ENCODE measurements at places on chromosomes 11 and 22.

GRCh38 chr11:3077846-3078440, 20.7 kb upstream of the CARS1 start:
- DNase-seq: no peak

DNA sequence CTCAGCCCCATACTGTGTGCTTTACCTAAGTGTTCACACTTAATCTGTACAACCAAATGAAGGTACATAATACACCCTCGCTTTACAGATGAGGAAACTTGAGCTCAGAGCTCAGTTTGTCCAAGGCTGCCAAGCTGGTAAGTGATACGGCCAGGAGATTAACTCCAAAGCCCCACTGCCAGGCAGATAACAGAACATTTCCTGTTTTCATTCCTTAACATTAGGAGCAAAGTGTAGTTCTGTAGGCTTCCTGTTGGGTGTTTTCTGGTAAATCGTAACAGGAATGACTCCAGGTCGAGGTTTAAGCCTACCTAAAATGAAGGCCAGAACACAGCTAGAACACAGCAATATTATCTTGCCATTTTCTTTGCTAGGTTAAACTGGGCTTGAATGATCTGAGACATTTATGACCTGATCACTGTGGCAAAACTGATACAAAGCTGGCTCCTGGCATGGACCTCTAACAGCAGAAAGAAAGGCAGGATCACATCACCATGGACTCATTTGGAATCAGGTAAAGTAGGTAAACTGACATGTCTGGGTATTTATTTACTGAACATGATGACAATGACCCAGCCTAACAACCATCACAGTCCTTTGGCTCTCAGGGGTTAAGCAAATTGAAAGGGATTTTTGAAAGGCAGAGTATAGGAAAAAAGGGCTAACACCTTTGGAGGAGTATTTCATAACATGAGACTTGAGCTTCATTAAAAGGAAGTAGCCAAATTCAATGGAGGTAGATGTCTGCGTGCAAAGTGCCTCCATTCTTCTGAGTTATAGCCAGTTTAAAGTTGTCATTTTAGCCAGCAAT, 3.9 kb upstream of the NUP50 start:
- DNase-seq: no peak

GRCh38 chr11:9362393-9362863, 22.0 kb upstream of the IPO7 start:
- no peak for DNase-seq

DNA sequence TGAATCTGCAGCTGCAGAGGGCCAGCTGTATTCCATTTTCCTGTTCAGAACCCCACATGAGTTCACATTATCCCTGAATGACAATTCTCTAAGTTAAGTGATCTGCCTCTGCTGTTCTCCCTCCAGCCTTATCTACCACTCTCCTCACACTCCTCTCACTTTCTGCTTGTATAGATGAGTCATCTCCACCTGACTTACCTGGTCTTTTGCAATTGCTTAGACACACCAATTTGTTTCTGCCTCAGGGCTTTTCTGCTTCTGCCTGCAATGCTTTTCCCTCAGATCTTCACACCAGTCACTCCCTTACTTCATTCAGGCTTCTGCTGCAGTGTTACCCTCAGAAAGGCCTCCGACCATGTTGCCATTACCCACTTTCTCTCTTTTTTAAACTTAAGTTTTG, 118.1 kb downstream of the ATM start:
- DNase-seq: no peak

GRCh38 chr11:121105063-121105480, 4.0 kb downstream of the TECTA start:
- DNase-seq: no peak

DNA sequence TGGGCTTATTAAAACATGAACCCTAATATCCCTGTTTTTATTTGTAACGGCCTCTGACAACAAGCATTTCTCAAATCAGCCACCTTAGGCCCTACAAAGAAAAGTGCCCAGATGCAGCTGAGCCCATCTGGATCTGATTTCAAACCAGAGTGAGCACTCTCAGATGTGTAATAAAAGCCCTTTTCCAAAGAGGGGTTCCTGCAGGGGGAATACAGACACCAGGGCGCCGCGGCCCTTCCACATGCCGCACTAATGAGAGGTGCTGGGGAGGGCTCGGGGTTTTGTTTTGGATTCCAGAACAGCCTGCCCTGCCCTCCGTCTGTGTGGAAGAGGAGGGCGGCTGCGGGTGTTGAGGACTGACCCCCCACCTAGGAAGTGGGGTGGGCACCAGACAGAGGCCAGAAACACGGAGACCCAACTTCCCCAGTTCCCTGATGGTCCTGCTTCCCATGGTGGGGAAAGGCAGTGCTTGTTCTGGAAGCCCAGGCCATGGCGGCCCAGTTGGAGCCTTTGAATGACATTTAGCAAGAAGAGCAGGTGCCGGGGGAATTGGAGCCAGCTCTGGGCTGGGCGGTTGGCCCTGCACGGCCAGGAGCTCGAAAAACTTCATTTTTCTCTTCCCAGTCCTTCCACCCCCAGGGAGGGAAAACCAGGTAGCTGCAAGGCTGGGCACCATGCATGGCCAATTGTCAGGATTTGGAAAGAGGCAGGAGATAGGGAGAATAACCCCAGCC, 63.7 kb downstream of the MACROD1 start:
- no peak for DNase-seq

DNA sequence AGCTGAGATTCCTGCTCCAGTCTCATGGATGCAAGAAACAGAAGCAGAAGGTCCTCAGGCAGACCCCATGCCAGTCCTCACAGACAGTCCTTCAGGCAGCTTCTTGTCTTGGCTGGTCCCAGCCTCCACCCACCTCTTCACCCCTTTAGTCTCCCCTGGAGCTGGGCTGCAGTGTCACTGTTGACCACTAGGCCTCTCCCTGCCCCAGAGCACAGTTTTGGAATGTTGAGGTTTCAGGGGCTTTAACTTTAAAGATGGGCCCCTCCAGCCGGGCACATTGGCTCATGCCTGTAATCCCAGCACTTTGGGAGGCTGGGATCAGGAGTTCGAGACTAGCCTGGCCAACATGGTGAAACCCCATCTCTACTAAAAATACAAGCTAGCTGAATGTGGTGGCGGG, 39.5 kb upstream of the GCAT start:
- DNase-seq: no peak

- DNase-seq: no peak
These were observed 4.9 kb upstream of the RAB38 start for GRCh38 chr11:88179971-88180629.

DNA sequence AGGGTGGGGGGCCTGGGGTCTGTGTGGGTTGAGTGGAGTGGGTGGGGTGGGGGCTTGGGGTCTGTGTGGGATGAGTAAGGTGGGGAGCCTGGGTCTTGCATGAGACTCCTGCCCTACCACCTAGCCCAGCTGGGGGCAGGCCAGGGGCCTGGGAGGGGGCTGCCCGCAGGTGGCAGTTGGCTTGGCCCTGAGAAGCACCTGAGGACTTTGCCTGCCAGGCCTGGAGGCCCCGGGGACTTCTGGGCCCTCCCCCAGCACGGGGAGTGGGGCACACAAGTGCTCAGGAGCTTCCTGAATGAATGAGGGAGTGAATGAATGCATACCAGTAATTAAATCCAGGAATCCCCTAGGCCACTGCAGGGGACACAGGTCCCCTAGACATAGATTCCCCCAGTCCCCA, 6.6 kb downstream of the PHLDA2 start:
- DNase-seq: no peak

DNA sequence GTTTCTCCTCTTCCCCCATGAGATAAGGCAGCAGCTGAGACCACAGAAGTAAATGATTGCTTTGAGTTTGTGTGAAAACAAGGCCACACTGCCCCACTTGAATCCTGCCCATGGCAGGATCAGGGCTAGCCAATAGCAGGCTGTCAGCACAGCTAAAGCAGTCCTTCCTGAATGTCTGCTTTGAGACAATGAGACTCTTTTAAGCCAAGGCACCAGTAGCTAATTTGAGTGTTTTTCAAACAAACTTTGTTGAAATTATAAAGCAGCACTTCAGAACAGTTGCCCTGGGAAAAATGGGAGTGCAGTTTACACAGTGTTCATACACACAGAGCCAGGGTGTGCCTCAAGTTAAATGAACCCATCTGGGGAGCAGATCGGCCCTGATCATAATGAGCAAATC, 103.5 kb upstream of the OR5AK2 start:
- DNase-seq: no peak

All from stimulated activated CD8-positive, alpha-beta memory T cell treated with anti-CD3 and anti-CD28 coated beads, Interleukin-7, amount 100 ng/mL, for 1 hour (primary cell).